ENCODE measurements at places on chromosomes 11 and 22. TPM values are rescaled to one million over a fixed set of nuclear protein-coding genes. Genes with fewer than 3 reads are reported as not detected.

Gene OR8H3
- not detected for polyA plus RNA-seq

GRCh38 chr11:113345978-113346377 is 31.6 kb downstream of the TTC12 start:
- DNase-seq: no peak

- DNase-seq: peak; percentile 84
Observed at GRCh38 chr22:27667121-27667843, 134.3 kb downstream of the MN1 start.

DNA sequence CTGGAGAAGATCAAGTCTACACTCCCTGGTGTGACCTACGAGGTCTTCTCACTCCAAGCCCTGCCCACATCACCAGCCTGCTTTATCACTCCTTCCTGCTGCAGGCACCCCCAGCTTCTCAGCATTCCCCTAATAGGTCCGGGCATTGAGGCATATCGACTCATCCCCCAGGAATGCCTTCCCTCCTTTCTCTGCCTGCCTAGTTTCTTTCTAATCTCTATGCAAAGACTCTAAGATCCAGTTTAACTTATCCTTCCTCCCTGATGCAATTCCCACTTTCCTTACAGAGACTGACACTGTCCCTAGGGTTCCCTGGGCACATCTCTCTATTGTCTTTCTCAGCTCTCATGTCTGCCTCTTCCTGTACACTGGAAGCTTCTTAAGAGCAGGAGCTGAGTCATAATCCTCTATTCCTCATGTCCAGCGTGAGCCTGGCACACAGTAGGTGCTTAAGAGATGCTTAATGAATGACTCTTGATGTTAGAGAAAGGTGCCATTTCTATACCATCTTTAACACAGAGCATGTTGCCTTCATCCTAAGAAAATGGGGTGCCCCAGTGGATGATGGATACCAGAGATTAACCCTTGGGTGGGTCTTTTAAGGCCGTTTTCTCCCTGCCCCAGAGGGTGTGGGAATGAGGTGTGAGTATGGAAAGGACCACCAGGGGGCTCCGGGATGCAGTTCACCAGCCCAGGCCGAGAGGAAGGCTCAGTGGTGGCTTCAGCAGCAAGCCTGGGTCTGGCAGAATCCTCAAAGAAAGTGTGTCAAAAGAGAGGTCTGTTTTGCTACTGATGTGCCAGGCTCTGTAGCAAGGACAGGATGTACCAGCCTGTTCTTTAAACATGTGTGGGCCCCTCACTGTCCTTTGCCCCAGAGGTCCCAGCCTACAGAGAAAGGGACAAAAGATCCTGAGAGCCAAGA is 34.7 kb downstream of the PARVA start:
- DNase-seq: peak; percentile 36

- DNase-seq: peak; percentile 62
Observed at GRCh38 chr11:12287374-12288211, 89.8 kb upstream of the PARVA start.

DNA sequence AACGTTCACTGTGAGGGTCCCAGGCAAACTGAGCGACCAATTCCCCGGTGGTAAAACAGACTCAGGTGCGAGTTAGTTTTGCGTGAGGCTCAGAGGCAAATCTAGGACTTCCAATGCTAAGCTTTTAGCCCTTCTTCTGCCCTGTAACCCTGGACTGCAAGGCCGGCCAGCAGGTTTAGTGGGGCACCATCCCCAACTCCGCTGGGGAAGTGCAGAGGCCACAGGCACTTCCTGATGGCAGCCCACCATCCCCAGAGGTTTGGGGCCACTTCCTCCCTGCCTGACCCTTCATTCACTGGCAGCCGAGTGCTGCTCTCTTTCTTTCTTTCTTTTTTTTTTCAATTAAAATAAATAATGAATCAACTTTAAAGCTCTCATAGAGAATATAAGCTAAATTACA is 124.6 kb upstream of the B3GAT1 start:
- DNase-seq: no peak

- DNase-seq: no peak
Observed at GRCh38 chr11:111684251-111684650, 81.9 kb downstream of the PPP2R1B start.

DNA sequence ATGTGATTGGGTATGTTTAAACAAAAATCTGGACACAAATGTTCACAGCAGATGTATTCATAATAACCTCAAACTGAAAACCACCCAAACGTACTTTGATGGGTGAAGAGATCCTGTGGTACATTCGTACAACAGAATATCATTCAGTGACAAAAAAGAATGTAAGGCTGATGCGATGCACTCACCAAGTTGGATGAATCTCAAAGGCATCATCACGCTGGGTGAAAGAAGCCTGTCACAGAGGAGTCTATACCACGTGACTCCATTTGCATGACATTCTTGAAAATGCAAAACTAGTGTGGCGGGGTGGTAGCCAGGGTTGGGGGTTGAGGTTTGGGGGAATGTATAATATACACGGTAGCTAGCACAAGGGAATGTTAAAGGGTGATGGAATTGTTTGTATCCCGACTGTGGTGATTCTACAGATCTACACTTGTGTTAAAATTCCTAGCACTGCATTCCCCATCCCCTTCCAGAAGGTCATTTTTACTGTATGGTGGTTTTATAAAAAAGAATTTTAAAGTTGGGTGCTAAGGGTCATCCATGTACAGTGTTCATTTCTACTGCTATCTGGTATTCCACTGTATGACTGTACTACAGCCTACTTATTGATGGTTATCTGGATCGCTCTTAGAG is 35.0 kb upstream of the SLC25A1 start:
- no peak for DNase-seq

Gene NAALADL1
- polyA plus RNA-seq: 5.5 TPM

Gene ZNF214
- polyA plus RNA-seq: 6.8 TPM

Gene OR51B5
- polyA plus RNA-seq: 0.33 TPM

GRCh38 chr11:69962152-69962551 is 116.0 kb upstream of the ANO1 start:
- DNase-seq: no peak

- no peak for DNase-seq
Observed at GRCh38 chr22:25403811-25404471, 160.5 kb upstream of the GRK3 start.

Gene MMP13
- not detected for polyA plus RNA-seq

DNA sequence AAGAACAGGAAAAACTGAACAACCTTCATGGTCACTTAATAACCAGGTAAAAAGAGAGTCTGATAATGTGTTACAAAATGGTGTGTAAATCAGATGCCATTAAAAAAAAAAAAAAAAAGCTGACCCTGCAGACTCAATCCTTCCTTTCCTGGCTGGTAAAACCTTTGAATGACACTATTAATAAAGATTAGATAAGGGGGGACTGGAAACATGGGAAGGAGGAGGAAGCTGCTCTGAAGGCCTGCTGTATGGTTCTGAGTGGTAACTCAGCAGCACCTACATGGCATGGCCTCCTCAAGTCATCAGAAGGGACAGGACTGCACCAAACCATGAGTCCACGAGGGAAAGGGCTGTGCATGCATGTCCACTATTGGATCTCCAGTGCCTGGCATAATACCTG is 18.0 kb upstream of the SWAP70 start:
- DNase-seq: no peak

Gene MYBPC3
- polyA plus RNA-seq: 0.15 TPM

GRCh38 chr11:33064033-33064825 is 24.9 kb downstream of the TCP11L1 start:
- no peak for DNase-seq

Gene IFITM2
- polyA plus RNA-seq: 59.4 TPM
